ENCODE measurements at places on chromosomes 5 and 9. TPM values are rescaled to one million over a fixed set of nuclear protein-coding genes. Genes with fewer than 3 reads are reported as not detected.

The CDH18 gene
- not detected for polyA plus RNA-seq

The TUBB4B gene
- 53.1 TPM for polyA plus RNA-seq

The MORN5 gene
- not detected for polyA plus RNA-seq

DNA sequence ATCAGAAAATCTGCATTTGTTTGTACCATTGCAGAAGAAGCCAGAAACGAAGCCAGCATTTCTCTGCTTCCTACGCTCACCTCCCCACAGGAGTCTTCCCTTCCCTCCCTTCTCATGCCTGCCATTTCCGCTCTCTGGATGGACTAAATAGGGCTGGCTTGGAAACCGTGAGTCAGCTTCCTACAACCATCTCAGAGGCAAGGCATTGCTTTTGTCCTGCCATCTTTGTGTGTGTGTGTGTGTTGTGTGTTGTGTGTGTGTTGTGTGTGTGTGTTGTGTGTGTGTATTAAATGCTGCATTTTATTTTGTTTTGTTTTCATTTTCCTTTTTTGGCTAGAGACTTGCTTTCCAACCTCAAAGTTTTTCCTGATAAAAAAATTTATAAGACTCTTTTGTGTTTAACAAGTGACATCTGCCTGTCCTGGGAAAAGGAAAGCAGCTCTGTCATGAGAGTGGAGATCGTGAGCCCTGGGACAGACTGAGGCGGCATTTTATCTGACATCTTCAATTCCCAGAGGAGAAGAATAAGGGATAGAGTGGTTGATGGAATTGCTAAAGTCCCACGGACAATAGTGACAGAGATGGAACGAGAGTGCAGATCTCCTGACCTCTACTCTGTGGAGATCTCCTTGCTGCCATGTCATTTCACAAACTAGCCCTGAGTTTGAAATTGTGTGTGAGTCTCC, 7.5 kb upstream of the EGFLAM start:
- H3K4me3 ChIP-seq: no peak overlapping the region
- H3K27me3 ChIP-seq: no peaks in the 10 kb centered on the region
- no peak overlapping the region for H3K27ac ChIP-seq
- H3K4me1 ChIP-seq: no peaks in the 10 kb centered on the region
- no peaks in the 10 kb centered on the region for H3K36me3 ChIP-seq

- H3K4me1 ChIP-seq: peaks cover 97% of the 10 kb centered on the region
- H3K27me3 ChIP-seq: no peaks in the 10 kb centered on the region
- peak overlapping the region; percentile 14 for H3K27ac ChIP-seq
- no peak overlapping the region for H3K4me3 ChIP-seq
- H3K36me3 ChIP-seq: peaks cover 5% of the 10 kb centered on the region
- DNase-seq: no peak
Observed at GRCh38 chr5:132417010-132417439, 47.5 kb downstream of the SLC22A5 start.

DNA sequence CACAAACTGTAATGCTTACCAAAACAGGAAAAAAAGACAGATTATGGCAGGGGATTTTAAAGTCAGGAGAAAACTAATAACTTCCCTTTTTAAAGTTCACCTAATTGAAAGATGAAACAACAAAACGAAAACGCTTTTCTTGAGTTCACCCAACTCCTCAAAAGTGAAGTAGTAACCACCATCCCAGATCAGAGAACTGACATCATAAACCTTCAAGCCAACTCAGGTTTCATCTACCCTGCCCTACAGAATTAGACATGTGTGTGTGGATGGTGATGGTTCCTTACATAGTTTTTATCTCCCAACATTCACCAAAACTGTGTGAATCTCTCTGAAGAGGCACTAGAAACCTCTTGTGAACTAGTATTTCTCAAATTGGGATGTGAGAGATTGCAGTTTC, 195.2 kb upstream of the PTGER4 start:
- no peak overlapping the region for H3K27ac ChIP-seq
- no peak for DNase-seq
- no peaks in the 10 kb centered on the region for H3K36me3 ChIP-seq
- no peak overlapping the region for H3K4me3 ChIP-seq

- H3K27ac ChIP-seq: no peak overlapping the region
- no peaks in the 10 kb centered on the region for H3K27me3 ChIP-seq
- no peak overlapping the region for H3K4me3 ChIP-seq
Observed at GRCh38 chr5:68708156-68708841, 385.5 kb upstream of the SLC30A5 start.

DNA sequence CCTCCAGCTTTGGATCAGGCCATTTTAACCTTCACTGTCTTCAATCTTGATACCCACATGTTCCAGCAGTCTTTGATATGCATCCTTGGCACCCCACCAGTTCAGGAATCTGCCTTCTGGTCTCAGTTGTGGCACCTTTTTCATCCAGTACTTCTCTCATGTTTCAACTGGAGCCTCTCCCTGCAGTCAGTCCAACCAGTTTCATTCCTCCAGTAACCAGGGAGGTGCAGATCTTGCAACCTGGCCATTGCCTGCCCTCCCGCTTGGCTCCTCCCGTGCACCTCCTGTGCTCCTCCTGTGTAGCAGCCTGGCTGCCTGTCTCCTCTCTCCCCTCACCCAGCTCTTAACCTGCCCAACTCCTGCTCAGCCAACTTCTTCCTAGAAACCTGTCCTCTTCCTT, 20.2 kb downstream of the FUBP3 start:
- no peaks in the 10 kb centered on the region for H3K4me1 ChIP-seq
- H3K27ac ChIP-seq: no peak overlapping the region
- H3K27me3 ChIP-seq: no peaks in the 10 kb centered on the region
- H3K36me3 ChIP-seq: peaks cover 31% of the 10 kb centered on the region

GRCh38 chr9:91211919-91212318, 149.8 kb downstream of the AUH start:
- no peak overlapping the region for H3K4me3 ChIP-seq
- DNase-seq: no peak
- peak overlapping the region; percentile 13 for H3K27ac ChIP-seq
- peaks cover 32% of the 10 kb centered on the region for H3K4me1 ChIP-seq

DNA sequence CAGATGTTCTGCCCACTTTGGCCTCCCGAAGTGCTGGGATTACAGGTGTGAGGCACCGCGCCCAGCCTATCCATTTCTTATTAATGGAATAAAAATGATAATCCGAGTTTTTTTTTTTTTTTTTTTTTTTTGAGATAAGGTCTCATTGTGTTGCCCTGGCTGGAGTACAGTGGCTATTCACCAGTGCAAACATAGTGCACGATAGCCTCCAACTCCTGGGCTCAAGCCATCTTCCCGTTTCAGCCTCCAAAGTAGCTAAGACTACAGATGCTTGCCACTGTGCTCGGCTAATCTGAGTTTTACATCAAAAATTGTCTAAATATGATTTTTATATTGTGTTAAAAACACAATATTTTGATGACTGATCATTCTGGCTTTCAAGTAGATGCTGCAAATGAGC, 6.6 kb downstream of the GPR107 start:
- H3K4me3 ChIP-seq: no peak overlapping the region
- no peaks in the 10 kb centered on the region for H3K4me1 ChIP-seq
- no peak overlapping the region for H3K27ac ChIP-seq
- H3K36me3 ChIP-seq: no peaks in the 10 kb centered on the region

- H3K4me3 ChIP-seq: no peak overlapping the region
- no peaks in the 10 kb centered on the region for H3K27me3 ChIP-seq
- DNase-seq: no peak
- H3K27ac ChIP-seq: no peak overlapping the region
Observed at GRCh38 chr5:23389291-23390101, 117.9 kb upstream of the PRDM9 start.

DNA sequence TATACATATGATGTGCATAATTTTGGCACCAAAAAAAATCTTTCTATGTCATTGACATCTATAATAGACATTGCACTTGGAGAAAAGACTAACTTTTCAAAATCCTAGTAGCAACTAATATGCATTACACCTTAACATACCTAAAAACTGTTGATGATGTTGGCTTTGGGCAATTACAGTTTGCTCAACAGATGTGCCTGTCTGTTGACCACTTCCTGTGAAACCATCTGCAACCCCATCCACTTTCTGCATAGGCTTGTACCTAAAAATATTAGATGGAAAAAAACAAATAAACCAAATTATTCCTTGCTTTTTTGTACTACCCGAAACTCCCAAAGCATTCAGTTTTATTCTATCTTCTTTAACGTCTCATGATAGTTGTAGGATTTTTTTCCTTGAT, 248.6 kb downstream of the RFX3 start:
- no peak overlapping the region for H3K27ac ChIP-seq
- peaks cover 9% of the 10 kb centered on the region for H3K36me3 ChIP-seq
- no peak overlapping the region for H3K4me3 ChIP-seq
- no peak for DNase-seq

DNA sequence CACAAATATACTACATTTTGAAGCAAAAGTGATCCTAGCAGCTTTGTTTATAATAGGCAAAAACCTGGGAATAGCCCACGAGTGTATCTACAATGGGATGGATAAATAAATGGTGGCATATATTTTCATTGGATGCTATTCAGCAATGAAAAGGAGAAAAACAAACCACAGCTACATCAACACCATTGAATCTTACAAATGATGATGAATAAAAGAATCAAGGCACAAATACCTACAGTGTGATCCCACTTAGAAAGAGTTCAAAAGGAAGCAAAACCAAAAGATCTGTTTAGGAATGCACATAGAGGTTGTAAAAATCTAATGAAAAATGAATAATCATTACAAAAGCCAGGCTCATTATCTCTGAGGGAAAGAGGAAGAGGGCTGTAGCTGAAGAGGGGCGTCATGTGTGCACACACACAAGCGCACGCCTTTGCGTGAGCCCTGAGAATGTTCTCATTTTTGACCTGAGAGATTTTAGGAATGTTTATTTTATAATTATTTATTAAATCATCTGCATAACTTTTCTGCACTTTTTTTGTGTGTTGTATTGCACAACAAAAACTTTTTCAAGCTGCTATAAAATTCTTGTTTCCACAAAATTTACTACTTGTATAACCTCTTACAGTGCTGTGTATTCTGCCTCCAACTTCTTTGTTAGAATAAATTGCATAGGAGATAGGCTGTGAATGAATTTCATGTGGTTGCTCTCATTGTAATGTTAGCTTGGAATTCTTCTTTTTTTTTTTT, 5.9 kb upstream of the RHOBTB3 start:
- H3K4me1 ChIP-seq: peaks cover 6% of the 10 kb centered on the region
- H3K4me3 ChIP-seq: no peak overlapping the region
- H3K36me3 ChIP-seq: no peaks in the 10 kb centered on the region
- no peak overlapping the region for H3K27ac ChIP-seq
- H3K27me3 ChIP-seq: no peaks in the 10 kb centered on the region
- no peak for DNase-seq

Measured in CD4-positive, alpha-beta memory T cell (primary cell).